ENCODE measurements at places on chromosomes 12 and 14.

GRCh38 chr14:50062438-50063085 is 53.8 kb downstream of the VCPKMT start:
- no peaks in the 10 kb centered on the region for H3K27me3 ChIP-seq
- H3K27ac ChIP-seq: no peak overlapping the region
- H3K36me3 ChIP-seq: no peaks in the 10 kb centered on the region
- H3K4me1 ChIP-seq: peaks cover 13% of the 10 kb centered on the region
- H3K4me3 ChIP-seq: no peak overlapping the region

GRCh38 chr12:92133795-92134637 is 11.6 kb downstream of the BTG1 start:
- no peaks in the 10 kb centered on the region for H3K36me3 ChIP-seq
- no peak for DNase-seq
- no peaks in the 10 kb centered on the region for H3K27me3 ChIP-seq

DNA sequence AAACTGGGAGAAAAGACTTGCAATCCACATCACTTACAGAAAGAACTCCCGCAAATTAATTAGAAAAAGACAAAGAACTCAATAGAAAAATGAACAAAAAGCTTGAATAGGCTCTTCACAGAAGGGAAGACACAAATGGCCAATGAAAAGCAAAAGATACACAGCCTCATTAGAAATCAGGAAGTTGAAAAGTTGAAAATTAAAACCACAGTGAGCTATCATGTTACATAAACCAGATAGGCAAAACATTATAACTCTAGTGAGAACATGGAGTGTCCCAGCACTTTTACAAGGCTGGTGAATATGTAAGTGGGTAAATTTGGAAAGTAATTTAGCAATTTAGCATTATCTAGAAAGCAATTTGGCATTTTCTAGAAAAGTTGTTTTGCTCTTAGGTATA is 158.4 kb upstream of the RASSF8 start:
- H3K27ac ChIP-seq: no peak overlapping the region
- no peak for DNase-seq
- no peak overlapping the region for H3K4me3 ChIP-seq
- H3K27me3 ChIP-seq: no peaks in the 10 kb centered on the region
- H3K4me1 ChIP-seq: peaks cover 4% of the 10 kb centered on the region

GRCh38 chr12:89856431-89856830 is 147.8 kb upstream of the ATP2B1 start:
- H3K4me3 ChIP-seq: no peak overlapping the region
- H3K36me3 ChIP-seq: no peaks in the 10 kb centered on the region
- peaks cover 1% of the 10 kb centered on the region for H3K27me3 ChIP-seq
- DNase-seq: no peak

DNA sequence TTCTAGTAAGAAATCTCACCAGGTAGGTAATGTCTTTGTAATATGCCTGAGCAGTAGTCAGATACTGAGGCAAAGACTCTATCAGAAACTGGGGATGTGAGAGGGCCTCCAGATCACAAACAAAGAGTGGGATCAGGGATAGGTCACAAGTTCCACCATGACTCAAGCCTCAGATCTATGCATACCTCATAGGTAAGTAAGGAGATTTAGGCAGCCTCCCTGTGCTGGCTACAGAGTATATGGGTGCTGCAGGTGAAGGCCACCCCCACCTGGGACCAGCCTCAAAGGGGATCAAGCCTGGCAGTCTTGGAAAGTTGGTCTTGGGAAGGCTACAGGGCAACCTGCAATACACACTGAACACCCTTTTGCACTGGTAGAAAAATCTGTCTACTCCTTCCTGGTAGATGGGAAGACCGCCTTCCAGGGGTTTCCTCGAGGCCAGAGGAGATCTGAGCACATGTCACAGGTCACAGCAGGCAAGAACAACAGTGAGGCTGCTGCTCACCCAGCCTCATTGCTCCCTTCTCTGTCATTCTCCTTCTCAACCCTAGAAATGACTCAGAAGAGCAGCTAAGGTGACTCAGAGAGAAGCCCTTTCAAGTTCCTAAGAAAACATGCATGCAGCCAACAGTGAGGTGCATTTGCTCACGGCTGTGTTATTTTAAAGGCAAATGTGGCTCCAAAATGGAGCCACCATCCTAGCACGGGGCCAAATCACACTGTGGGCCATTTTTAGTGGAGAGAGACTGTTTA is 143.4 kb upstream of the CDKN3 start:
- H3K4me1 ChIP-seq: no peaks in the 10 kb centered on the region
- H3K27ac ChIP-seq: no peak overlapping the region
- no peaks in the 10 kb centered on the region for H3K36me3 ChIP-seq
- H3K27me3 ChIP-seq: no peaks in the 10 kb centered on the region

GRCh38 chr14:70173569-70173968 is 15.2 kb downstream of the SLC8A3 start:
- no peak overlapping the region for H3K27ac ChIP-seq
- H3K4me1 ChIP-seq: no peaks in the 10 kb centered on the region
- no peak for DNase-seq
- no peak overlapping the region for H3K4me3 ChIP-seq
- H3K27me3 ChIP-seq: no peaks in the 10 kb centered on the region

DNA sequence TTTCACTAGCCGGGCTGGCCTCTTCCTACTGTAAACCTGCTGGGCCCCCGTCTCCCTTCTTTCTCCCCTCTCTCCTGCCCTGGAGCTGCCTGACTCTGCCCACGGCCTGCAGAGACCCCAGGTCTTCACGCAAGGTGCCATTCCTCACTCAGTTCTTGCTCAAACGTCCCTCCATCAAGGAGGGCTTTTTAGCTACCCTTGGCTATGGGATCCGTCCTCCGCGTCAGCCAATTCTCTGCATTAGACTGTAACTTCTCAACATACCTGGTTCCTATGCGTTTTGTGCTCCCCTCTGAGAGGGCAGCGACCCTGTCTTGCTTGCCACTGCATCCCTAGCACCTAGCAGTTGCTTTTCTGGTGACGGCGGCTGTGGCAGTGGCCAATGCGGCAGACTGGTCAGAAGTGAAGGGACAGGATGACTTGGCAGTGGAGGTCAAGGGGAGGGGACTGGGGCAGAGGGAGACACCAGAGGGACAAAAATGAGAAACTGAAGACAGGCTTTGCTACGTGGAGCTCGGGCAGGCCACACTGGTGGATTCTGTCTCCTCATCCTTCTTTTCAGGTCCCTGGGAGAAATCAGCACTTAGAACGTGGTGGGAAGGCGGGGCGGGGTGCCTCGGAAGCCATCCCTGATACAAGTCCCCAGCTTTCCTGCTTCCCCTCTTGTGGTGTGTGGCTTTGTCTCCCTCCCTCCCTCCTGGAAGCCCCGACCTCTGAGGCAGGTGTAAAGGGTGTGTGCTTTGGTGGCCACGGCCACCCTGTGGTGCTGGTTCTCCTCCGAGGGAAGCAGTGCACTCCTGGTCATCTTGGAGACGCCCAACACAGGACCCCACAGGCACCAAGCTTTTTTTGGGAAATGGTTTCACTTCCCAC is 1.8 kb downstream of the B3GNT4 start:
- H3K4me3 ChIP-seq: no peak overlapping the region
- DNase-seq: no peak
- peaks cover 9% of the 10 kb centered on the region for H3K27me3 ChIP-seq

DNA sequence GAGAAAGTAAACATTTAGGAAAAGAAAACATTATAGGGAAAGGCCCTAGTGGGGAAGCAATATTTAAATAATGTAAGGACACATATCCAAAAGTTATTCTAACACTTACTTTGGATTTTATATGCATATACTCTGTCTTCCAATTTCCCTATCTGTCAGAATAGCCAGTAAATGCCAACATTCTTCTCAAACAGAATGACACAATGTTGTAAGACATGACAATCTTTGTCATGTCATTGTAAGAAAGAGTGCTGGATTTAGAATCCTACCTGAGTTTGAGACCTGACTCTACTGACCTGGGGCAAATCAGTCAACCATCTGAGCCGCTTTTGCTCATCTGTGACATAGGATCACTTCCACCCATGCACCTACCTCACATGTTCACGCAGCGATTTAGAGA is 198.3 kb downstream of the PHLDA1 start:
- DNase-seq: no peak
- no peaks in the 10 kb centered on the region for H3K36me3 ChIP-seq
- H3K4me3 ChIP-seq: no peak overlapping the region
- no peaks in the 10 kb centered on the region for H3K27me3 ChIP-seq
- H3K4me1 ChIP-seq: no peaks in the 10 kb centered on the region

- H3K4me1 ChIP-seq: peaks cover 3% of the 10 kb centered on the region
- no peak for DNase-seq
- H3K27me3 ChIP-seq: no peaks in the 10 kb centered on the region
- H3K4me3 ChIP-seq: no peak overlapping the region
- peaks cover 8% of the 10 kb centered on the region for H3K36me3 ChIP-seq
Measured at GRCh38 chr12:125256634-125256936, 191.3 kb downstream of the AACS start.

- no peak for DNase-seq
- no peaks in the 10 kb centered on the region for H3K4me1 ChIP-seq
- H3K27ac ChIP-seq: no peak overlapping the region
- H3K4me3 ChIP-seq: no peak overlapping the region
- H3K36me3 ChIP-seq: no peaks in the 10 kb centered on the region
Measured at GRCh38 chr12:26869908-26870459, 37.0 kb upstream of the ITPR2 start.

DNA sequence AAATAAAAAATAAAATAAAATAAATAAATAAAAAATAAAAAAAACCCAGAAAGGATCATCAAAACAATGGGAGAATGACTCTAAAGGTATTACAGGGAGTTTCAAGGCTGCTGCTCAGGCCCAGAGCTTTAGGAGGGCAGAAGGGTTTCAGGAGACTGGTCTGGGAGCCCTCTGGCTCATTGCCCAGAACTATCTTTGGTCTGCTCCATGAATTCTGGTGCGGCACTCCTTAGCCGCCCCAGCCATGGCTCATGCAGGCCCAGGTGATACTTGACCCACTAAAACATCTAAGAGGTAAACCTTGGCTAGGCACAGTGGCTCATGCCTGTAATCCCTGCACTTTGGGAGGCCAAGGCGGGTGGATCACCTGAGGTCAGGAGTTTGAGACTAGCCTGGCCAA is 14.7 kb upstream of the TMED10 start:
- no peak overlapping the region for H3K27ac ChIP-seq
- no peak overlapping the region for H3K4me3 ChIP-seq
- no peaks in the 10 kb centered on the region for H3K4me1 ChIP-seq
- no peak for DNase-seq

GRCh38 chr12:20268771-20269170 is 99.6 kb upstream of the PDE3A start:
- H3K4me1 ChIP-seq: peaks cover 3% of the 10 kb centered on the region
- no peak for DNase-seq
- no peak overlapping the region for H3K4me3 ChIP-seq
- no peaks in the 10 kb centered on the region for H3K27me3 ChIP-seq
- no peak overlapping the region for H3K27ac ChIP-seq
- no peaks in the 10 kb centered on the region for H3K36me3 ChIP-seq

GRCh38 chr14:56754921-56755320 is 55.4 kb downstream of the OTX2 start:
- no peaks in the 10 kb centered on the region for H3K27me3 ChIP-seq
- no peaks in the 10 kb centered on the region for H3K36me3 ChIP-seq
- H3K4me1 ChIP-seq: peaks cover 4% of the 10 kb centered on the region

DNA sequence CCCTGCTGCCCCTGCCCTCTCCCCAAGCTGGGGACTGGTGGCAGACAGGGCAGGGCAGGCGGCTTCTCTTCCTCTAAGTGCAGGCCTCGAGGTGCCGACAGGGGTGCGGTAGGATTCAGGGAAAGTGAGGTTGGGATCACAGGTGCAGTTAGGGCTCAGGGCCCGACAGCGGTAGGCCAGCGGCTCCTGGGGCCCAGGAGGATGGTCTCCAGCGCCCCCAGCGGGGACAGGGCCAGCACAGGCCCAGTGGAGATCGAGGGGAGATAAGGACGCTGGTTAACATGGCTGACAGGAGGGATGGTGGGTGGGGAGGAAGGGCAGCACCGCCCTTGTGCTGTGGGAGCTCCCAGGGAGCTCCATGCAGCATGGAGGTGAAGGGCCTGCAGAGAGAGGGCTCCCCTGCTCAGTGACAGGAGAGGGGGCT is 935 bp upstream of the CRIP1 start:
- no peaks in the 10 kb centered on the region for H3K36me3 ChIP-seq
- no peak for DNase-seq
- peaks cover 56% of the 10 kb centered on the region for H3K27me3 ChIP-seq

GRCh38 chr12:108845696-108846095 is 11.7 kb downstream of the SSH1 start:
- DNase-seq: no peak
- peaks cover 16% of the 10 kb centered on the region for H3K36me3 ChIP-seq
- H3K27ac ChIP-seq: no peak overlapping the region
- no peak overlapping the region for H3K4me3 ChIP-seq
- H3K27me3 ChIP-seq: no peaks in the 10 kb centered on the region
- no peaks in the 10 kb centered on the region for H3K4me1 ChIP-seq

DNA sequence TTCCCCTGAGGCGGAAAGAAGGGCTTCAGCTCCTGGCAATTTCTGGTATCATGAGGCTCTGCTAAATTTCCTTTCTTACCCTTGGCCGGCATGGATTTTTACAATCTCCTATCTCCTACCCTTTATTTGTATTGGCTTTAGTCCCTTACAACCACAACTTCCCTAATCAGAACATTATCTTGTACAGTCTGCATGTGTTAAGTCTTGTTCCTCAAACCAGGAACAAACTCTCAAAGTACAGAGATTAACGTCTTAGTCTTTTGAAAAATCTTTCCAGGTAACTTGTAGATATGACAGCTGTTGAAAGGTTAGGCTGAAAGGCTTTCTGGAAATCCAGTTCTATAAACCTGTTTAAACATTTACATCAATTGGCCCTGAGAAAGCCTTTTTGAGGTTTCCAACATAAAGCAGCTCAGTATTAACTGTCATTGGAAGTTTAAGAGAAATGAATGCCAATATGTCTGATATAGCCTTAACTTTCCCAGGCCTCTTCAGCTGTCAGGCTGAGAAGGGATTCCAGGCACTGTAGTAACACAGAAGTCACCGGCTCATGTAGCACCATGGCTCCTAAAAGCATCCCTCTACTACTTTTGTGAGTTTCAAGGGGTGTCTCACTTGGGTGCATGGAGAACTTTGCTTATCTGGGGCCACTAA is 360.5 kb downstream of the FUT8 start:
- H3K27ac ChIP-seq: no peak overlapping the region
- no peaks in the 10 kb centered on the region for H3K4me1 ChIP-seq
- H3K36me3 ChIP-seq: no peaks in the 10 kb centered on the region
- H3K4me3 ChIP-seq: no peak overlapping the region

GRCh38 chr14:99075061-99075460 is 196.9 kb downstream of the BCL11B start:
- no peaks in the 10 kb centered on the region for H3K4me1 ChIP-seq
- no peaks in the 10 kb centered on the region for H3K27me3 ChIP-seq
- H3K36me3 ChIP-seq: no peaks in the 10 kb centered on the region
- no peak for DNase-seq
- no peak overlapping the region for H3K27ac ChIP-seq

GRCh38 chr12:8011331-8011730 is 21.2 kb upstream of the FOXJ2 start:
- no peak overlapping the region for H3K4me3 ChIP-seq
- H3K36me3 ChIP-seq: no peaks in the 10 kb centered on the region
- DNase-seq: no peak
- H3K4me1 ChIP-seq: no peaks in the 10 kb centered on the region
- no peak overlapping the region for H3K27ac ChIP-seq

- no peaks in the 10 kb centered on the region for H3K27me3 ChIP-seq
- DNase-seq: no peak
- no peak overlapping the region for H3K4me3 ChIP-seq
Measured at GRCh38 chr14:50476134-50476533, 56.2 kb downstream of the MAP4K5 start.
